ENCODE measurements at places on chromosomes 3 and 15.

DNA sequence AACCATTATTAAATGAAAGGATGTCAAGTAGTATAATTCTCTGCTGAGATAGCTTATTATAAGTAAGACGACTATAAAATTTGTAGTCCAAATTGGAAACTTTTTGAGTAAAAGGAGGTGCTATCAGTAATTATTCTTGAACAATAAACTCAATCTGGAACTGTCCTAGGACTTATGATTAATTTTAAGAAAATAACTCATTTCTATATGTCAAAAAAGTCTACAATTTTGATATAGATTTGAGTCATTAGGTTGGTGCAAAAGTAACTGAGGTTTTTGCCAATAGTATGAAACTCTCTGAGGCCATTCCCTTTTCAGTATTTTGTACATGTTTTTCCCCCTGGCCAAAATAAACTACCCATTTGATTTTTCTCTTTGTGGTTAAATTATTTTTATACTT, 41.0 kb downstream of the LEKR1 start:
- no peak for DNase-seq

DNA sequence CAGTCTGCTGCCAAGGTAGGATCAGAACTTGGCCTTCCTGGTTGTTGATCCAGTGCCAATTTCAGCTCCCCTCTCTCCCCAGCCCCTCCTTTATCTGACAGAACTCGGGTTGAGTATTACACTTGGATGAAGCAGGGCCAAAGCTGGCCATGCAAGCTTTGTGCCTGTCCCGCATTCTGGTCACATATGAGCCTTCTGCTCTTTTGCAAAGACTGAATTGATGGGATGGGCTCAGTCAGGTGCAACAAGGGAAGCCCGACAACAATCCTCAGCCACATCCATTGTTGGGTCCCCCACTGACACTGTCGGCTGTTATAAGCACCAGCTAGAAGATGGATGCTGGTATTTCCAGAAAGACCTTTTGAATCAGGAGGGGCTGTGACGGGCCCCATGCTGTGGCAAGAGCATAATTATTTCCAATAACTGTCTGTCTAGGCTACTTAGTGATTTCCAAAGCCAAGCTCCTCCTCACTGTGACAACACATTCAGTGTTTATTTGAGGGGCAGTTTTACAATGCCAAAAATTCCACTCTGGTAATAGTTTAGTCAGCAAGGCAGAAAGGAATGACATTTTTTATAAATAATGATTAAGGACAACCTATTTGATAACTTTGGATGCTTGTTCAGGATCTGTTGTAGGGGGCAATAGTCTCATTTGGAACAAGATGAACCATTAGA, 146.8 kb upstream of the FRMD4B start:
- DNase-seq, result no peak

- DNase-seq, result no peak
Measured at GRCh38 chr3:144433006-144433405, 461.4 kb downstream of the DIPK2A start.

- no peak for DNase-seq
Measured at GRCh38 chr3:14378415-14378814, 24.0 kb upstream of the SLC6A6 start.
